ENCODE measurements at places on chromosomes 2 and 18.

- DNase-seq, result no peak
Observed at GRCh38 chr2:15421753-15422152, 139.4 kb downstream of the NBAS start.

DNA sequence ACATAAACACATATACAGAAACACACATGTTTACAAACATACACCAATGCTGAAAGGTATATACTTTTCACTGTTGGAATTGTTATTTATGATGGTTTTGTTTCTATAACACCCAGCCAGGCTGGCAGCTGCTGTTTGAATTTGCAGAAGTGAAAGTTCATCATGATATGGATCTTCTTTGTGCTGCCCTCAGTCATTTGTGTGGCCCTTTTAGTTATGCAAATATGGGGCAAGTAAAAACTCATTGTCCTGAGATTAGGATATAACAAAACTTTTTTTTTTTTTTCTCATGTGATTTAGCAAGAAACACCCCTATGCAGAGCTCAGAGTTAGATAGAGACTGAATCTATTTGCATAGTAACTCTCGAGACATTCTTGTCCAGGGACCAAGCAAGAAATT lies 714.1 kb downstream of the KCNJ3 start:
- no peak for DNase-seq

GRCh38 chr2:213238753-213239495 lies 45.3 kb upstream of the SPAG16 start:
- no peak for DNase-seq

- DNase-seq, result no peak
Observed at GRCh38 chr2:205407984-205408383, 274.3 kb upstream of the NRP2 start.

DNA sequence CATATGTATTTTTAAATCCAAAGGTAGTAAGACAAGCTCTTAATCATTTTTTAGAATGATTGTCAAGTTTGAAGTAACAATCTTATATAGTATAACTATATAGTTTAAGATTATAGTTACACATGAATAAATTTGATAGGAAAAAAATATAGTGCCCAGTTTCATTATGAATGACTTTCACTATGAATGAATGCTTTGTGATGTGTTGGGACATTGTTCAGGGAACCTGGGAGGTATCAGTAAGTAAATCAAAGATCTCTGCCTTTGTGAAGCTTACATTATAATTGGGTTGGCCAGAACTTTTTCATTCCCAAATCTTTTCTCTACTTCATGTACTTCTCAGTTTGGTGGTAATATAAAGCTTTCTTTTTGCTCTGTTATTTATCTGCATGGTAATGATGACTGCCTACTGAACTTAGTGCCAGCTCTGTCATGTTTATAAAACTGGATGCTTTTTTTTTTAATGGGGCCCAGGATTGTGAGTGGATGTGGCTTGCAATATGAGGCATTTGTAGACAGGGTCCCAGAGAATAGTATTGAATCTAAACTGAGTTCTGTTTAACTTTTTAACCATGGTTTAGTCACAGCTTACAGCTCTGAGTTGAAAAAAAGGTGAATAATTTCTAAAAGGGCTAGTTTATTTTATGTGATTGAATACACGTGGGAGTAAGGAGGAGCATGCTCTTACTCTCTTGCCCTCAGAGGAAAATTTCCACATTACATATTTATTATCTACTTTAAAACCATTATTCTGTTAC lies 23.3 kb downstream of the GLS start:
- DNase-seq, result no peak

GRCh38 chr18:28485918-28486317 lies 309.0 kb upstream of the CDH2 start:
- no peak for DNase-seq

DNA sequence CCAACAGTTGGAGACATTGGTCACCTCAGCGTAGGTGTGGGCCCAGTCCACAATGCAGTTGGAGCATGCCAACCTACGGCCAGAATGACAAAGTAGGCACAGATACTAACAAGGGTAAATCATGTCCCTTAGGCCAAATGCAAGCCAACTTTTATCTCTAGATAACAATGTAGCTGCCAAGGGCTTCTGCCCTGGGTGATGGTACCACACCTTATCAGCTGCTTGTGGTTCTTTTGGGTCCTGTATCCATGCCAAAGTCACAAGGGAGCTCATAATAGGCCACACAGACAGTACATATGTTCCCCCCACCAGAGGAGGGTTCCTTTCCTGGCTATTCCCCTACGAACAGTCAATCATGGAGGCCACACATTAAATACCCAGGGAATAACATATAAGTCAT lies 19.1 kb downstream of the PHOSPHO2 start:
- DNase-seq, result no peak

DNA sequence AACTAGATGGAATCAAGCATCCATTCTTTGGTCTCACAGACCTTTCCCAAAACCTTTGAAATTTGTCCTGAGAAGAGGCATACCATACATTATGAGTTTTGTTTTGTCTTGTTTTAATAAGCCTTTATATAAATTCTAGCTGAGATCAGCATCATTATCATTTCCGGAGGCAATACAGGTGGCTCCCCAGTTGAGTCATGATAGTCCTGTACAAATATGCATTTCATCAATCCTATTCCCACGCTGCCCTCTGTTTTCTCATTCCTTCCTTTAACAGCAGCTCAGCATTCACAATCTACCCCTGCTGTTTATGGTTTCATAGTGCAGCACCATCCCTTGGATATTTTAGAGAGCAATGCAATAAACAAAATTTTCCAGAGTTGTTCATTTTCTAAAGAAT lies 216.7 kb downstream of the TXNL1 start:
- no peak for DNase-seq

- no peak for DNase-seq
Observed at GRCh38 chr2:176979981-176980710, 232.4 kb upstream of the HNRNPA3 start.

DNA sequence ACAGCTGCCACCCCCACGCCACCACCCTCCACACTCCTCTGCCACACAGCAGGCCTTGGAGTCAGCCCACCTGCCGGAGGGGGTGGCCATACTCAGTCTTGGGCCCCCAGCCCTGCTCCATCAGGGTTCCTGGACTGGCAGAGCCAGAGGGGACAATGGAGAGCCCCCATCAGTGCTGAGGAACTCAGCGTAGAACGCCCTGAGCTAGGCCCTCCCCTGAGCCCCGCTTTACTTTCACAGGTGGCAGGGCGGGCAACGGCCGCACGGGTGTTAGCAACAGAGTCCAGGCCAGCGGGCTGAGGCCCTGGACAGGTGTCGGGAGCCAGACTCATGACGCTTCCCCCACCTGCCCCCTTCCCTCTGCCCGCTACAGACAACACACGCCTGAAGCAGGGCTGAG lies 47.1 kb downstream of the FOSL2 start:
- DNase-seq, result no peak

DNA sequence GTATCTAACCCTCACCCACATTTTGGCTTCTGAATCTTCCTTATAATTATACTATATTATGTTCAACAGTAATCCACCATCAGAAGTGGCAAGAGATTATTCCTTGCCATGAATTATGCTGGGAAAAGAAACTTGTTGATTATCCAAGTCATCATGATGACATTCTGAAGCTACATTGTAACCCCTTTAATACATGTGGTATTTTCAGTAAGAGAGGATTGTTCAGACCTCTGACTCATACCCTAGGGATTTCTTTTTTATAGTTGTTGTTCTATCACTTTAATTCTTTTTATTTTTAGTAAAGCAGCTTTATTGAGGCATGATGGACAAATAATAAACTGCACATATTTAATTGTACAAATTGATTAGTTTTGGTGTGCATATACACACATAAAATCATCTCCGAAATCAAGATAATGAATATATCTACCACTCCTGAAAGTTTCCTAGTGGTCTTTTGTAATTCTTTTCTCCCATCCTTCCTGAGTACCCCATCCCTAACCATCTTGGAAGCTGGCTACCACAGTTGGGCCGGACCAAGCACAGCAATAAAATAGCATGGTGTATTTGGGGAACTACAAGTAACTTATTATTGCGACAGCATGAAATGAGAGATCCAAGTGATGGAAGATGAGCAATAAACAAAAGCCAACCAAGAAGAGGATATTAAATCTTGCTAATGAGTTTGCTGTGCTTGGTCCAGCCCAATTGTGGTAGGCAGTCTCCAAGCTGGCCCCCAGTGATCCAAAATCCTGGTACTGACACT lies 159.9 kb downstream of the BARD1 start:
- no peak for DNase-seq

- DNase-seq, result peak; percentile 55
Observed at GRCh38 chr18:13382366-13382953, 163.9 kb downstream of the LDLRAD4 start.

DNA sequence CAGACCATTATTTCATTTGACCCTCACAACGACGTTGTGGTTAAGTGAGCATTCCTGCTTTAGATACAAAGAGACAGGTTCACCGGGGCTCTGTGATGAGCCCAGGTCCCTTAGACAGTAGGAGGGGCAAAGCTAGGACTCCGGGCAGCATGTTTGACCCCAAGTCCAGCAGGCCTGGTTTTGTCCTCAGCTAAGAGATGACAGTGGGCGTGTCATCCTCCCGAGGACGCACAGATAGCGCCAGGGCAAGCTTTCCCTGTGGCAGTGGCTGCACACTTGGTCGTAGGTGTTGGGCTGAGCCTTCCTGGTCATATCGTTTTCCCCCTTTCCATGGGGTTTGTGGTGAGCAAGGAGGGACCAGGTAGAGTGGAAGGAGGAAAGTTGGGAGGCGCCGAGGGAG lies 76.3 kb downstream of the MTCL1 start:
- DNase-seq, result no peak

- no peak for DNase-seq
Observed at GRCh38 chr18:28050545-28050944, 126.4 kb downstream of the CDH2 start.

DNA sequence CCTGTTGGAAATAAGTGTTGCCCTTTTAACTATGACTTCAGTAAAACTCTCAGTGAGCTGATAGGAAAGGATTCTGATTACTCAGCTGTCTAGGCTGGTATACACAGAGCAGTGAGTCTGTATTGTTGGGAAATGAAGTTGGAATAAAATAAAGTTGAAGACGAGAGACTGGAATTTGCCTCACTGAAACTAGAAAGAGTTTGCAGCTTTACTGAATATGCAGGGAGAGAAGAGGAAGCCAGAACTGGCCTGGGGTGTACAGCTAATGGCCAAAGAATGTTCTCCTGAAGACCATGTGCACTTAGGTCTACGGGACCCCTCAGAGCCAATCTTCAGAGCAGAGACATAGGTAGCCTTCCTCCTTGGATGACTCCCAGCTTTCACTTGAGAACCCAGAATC lies 26.5 kb downstream of the EIF4E2 start:
- no peak for DNase-seq

GRCh38 chr18:13416208-13416607 lies 197.6 kb downstream of the LDLRAD4 start:
- no peak for DNase-seq

DNA sequence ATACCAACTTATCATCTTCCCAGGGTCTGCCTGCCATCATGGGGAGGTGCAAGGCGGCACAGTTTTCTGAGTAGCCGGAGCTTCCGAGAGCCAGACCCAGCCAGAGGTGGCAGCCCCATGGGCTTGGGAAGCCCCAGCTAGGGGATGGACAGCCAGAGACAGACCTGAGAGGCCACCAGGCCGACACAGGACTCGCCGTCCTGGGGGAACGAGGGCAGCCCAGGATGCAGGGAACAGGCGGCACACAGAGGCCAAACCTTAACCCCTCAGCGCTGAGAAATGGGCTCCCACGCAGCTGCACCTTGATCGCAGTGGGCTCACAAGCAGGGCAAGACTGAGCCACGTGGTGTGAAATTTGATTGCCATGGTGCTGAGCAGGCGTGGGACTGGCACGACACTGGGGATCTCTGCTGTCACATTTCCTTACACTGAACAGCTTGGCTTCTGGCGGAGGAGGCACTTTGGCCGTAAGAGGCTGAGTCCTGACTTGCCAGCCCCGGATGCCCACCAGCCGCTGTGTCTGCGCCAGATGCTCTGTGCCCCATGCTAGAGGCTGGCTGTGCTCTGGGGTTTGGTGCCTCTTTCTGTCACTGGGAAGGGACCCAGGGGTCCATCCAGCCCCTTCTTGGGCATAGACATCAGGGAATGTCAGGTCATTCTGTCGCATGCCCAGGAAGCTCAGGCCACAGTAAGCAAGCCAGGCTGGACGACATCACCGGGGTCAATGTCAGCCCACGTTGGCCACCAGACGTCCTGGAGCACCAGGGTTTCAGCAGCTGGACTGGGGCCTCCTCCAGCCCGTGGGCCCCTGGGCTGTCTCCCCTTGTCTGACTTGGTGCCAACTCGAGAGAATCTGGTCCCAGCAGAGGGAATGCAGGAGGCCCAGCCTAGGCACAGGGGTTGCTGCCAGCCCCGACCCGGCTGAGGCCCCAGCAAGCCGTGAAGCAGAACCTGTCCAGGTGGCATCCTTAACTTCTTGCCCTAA lies 312.1 kb upstream of the MYT1L start:
- no peak for DNase-seq

DNA sequence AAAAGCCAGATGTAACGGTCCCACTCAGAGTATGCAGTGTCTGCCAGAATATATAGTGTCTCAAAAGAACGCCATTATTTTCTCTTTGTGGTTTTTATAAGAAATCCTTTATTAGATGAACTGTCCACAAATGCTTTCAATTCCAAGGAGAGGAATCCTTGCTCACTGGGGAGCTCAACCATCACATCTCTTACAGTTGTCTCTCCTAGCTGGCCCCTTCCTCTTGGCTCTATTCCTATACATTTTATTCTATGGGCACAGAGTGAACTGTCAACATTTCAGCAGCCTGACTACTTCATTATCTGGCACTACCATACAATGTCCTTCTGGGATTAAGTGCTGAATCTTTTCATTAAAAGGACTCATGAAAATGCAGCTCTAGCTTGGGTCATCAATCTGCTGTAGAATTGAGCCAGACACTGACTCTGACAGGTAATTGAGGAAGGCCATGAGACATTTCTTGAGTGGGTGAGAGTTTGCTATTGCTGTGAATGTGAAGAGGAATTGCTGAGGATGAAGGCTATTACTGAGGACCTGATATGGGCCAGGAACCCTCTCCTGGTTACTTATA lies 96.5 kb upstream of the THOC1 start:
- no peak for DNase-seq

DNA sequence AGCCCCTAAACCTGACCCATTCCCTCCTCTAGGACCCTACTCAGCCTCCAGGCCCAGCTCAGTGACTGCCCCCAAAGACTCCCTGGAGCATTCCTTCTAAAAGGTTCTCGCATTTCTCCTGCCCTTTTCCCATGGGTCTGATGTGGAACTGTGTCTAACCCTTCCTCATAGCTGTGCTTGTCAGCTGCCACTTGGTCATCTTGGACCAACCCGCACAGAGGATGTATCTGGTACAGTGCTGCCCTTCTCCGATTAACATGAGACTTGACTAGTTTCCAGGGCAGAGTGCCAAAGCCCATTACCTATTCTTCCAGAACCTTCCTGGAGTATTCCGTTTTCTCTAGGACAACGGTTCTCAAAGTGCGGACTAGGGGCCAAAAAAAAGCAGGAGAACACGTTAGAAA lies 518 bp upstream of the NFU1 start:
- DNase-seq, result no peak

DNA sequence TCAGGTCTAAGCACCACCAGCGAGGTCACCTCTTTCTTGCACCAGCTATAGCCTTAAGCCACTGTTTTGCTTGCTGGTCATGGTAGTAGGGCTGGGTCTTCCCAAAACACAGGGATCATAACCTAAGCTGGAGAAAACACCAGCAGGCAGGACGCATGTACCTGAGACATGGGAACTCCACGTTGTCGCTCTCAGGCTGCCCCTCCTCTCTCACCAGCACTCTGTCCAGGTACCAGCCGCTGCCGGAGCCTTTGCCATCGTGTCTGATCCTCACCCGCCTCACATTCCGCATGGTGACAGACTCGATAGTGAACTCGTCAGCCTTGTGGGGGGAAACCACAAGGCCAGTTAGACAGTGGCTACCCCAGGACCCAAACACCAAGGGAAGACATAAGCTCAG lies 79.5 kb downstream of the LOXHD1 start:
- no peak for DNase-seq

- DNase-seq, result no peak
Observed at GRCh38 chr2:42196403-42197267, 27.5 kb downstream of the EML4 start.
